Left lung (tissue), 14 donors: ENCODE measurements at places on chromosomes 12 and 14.

DNA sequence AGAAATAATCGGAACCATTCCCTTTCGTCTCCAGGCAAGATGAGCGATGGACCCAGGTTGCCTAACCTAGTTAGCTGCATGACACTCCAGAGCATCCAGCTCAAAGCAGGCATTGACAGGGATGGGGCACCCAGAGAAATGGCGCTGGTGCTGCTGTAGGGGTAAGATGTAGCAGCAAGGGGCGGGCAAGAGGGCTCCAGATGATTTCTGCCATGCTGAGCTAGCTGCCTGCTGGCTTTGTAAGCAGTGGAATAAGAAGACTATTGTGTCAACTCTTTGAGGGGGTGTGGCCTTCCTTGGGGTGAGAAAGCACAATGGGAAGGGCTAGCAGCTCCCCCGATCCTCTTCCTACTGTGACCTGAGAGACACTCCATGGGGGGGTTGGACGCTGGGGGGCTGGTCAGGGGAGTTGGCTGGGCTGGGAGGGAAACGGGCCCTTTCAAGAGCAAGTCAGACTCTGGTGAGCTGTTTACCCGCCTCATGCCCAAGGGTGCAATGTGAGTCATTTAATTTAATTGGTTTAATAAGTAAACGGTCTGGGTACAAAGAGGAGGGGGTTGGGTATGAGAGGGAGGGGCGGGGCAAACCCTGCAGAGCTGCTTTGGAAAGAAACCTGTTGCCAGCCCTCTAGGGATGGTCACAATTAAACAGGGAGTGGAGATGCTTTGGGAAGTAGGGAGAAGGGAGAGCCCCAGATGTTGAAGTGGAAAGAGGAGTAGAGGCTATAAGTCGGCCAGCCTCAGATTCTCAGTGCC, 50.5 kb downstream of the B4GALNT3 start:
- peak overlapping the region; percentile 31 for H3K27ac ChIP-seq
- no peak overlapping the region for H3K4me3 ChIP-seq
- H3K4me1 ChIP-seq, result no peaks in the 10 kb centered on the region
- H3K27me3 ChIP-seq, result no peaks in the 10 kb centered on the region
- DNase-seq, result peak; percentile 41
- no peaks in the 10 kb centered on the region for H3K36me3 ChIP-seq

DNA sequence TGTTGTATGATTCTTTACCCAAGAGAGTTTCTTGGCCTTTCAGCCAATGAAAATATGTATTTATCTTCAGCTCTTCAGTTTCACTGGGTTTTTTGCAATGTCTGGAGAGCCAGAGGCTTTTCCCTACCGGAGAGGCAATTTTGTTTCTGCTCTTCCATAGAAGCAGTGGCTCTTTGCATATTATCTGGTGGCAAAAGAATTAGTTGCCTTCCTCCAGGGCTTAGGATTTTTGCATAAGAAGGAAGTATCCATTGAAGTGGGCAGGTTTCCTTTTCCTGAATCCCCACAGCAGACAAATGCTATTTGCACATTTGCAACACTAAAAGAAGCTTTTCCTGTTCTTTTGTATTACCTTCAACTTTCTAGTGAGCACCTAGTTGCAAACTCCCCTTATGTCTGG, 75.2 kb downstream of the NTS start:
- no peaks in the 10 kb centered on the region for H3K27me3 ChIP-seq
- DNase-seq, result no peak
- no peak overlapping the region for H3K27ac ChIP-seq
- H3K36me3 ChIP-seq, result no peaks in the 10 kb centered on the region
- no peak overlapping the region for H3K4me3 ChIP-seq

DNA sequence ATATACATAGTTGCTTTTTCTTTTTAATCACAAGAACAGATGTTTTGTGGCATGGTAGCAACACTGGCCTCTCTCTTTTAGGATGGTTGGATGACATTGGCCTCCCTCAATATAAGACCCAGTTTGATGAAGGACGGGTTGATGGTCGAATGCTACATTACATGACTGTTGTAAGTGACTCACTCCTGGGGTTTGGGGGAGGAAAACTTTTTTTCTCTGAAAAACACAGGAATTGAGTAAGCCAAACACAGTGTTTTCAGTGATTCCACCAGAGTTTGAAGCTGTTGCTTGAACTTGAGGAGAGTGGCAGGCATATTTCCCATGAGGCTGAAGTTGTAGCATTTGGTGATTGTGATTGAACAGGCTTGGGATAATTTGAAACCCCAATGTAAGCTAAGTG, 13.7 kb upstream of the REP15 start:
- no peak overlapping the region for H3K27ac ChIP-seq
- H3K36me3 ChIP-seq, result no peaks in the 10 kb centered on the region
- no peak overlapping the region for H3K4me3 ChIP-seq
- no peak for DNase-seq

DNA sequence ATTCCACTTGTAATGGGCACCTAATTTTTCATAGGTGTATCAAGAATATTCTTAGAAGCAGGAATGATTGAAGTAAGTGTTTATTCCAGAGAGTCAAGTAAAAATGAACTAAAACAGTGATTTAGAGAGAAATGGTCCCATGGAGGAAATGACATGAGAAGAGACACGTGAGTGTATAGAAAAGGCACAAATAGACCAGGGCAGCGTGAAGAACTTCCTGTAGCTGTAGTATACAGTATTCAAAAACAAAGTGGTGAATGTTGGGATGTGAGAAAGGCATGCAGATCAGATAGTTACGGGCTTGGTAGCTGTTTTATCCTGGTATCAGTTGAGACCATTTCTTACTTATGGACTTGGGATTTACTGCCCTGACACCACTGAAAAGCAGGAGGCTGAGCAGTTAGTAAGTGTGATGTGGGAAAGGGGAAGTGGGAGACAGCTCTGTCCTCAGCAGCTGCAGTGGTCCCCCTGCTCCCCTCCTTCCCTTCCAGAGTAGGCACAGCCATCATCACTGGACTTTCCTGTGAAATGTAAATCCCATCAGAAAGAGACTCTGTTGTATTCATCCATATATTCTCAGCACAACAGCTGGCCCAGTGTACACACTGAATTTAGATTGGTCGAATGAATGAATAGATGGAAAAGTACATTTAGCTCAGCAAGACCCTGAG, 16.8 kb upstream of the TESPA1 start:
- H3K36me3 ChIP-seq, result no peaks in the 10 kb centered on the region
- no peak for DNase-seq
- no peaks in the 10 kb centered on the region for H3K4me1 ChIP-seq
- no peak overlapping the region for H3K27ac ChIP-seq
- no peaks in the 10 kb centered on the region for H3K27me3 ChIP-seq

GRCh38 chr12:104493496-104493895, 36.7 kb downstream of the CHST11 start:
- peak overlapping the region; percentile 39 for H3K27ac ChIP-seq
- H3K4me3 ChIP-seq, result no peak overlapping the region
- no peak for DNase-seq
- no peaks in the 10 kb centered on the region for H3K4me1 ChIP-seq
- no peaks in the 10 kb centered on the region for H3K27me3 ChIP-seq

- no peak for DNase-seq
- peak overlapping the region; percentile 81 for H3K4me3 ChIP-seq
- H3K27ac ChIP-seq, result no peak overlapping the region
- H3K4me1 ChIP-seq, result peaks cover 73% of the 10 kb centered on the region
These were observed 3.3 kb downstream of the FBXL14 start for GRCh38 chr12:1591034-1591433.

DNA sequence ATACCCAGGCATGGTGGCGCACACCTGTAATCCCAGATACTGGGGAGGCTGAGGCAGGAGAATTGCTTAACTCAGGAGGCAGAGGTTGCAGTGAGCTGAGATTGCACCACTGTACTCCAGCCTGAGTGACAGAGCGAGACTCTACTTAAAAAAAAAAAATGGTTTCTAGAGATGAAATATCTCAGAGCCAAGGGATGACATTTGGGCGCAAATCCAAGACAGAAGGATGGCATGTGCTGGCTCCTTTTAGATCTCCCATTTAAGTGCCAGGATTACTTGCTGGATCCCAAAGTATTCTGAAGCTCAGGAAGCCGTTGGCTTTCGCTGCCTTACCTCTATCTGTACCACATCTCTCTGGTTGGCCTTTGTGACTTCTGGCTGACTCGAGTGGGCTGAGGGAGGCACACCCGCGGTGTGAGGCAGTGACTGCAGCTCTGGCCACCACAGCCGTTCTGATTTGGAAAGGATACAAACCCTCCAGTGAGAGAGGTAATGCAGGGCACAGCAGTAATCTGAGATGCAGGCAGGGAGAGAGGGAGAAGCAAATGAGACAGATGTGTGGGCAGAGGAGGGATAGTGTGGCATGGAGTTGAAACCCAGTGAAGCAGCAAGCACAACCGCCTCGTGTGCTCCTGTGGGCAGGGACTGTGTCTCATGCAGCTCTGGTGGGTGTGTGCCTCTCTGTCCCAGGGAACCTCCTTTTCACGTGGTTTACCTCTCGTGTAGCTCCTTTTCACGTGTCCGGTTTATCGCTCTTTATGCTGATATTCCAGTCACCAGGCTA, 4.9 kb downstream of the B4GALNT3 start:
- H3K4me1 ChIP-seq, result peaks cover 12% of the 10 kb centered on the region
- DNase-seq, result no peak
- no peak overlapping the region for H3K4me3 ChIP-seq

GRCh38 chr14:72932893-72933292, 6.6 kb downstream of the DCAF4 start:
- no peak overlapping the region for H3K27ac ChIP-seq
- no peak overlapping the region for H3K4me3 ChIP-seq
- H3K36me3 ChIP-seq, result no peaks in the 10 kb centered on the region
- no peak for DNase-seq

DNA sequence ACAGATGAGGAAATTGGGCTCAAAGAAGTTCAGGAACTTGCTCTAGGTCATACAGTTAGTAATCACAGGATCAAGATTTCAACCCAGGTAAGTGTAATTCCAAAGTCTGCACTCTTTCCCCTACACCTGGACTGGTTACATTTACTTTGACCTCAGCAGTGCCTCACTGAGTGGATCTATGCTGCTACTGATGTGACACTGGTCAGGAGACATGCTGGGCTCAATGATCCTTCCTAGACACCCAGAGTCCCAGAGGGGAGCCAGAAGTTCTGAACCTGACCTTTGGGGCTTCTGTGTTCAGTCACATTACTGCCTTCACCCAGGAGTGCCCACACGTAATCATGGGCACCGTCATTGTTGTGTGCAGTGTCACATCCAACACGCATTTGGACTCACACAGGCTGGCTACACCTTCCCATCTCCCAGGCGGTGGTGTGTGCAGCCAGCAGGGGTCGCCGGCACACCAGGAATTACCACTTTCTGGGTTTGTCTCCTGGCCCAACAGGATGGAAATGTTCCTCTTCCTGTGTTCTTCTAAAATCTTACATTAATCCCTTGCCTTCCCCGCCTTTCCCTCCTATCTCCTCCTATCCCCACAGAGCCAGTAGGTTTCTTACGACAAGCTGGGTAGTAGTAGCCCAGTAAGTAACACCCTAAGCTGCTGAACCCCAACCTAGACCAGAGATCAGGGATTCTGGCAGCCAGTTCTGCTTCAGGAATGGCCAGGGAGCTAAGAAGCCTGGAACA, 25.6 kb downstream of the CALCOCO1 start:
- no peak overlapping the region for H3K4me3 ChIP-seq
- peak; percentile 80 for DNase-seq
- peaks cover 98% of the 10 kb centered on the region for H3K27me3 ChIP-seq
- H3K4me1 ChIP-seq, result peaks cover 4% of the 10 kb centered on the region

- H3K36me3 ChIP-seq, result no peaks in the 10 kb centered on the region
- no peak overlapping the region for H3K4me3 ChIP-seq
- no peak overlapping the region for H3K27ac ChIP-seq
- no peaks in the 10 kb centered on the region for H3K27me3 ChIP-seq
- no peak for DNase-seq
These were observed 7.6 kb upstream of the RAD51AP1 start for GRCh38 chr12:4530982-4531586.

- no peaks in the 10 kb centered on the region for H3K27me3 ChIP-seq
- H3K4me1 ChIP-seq, result no peaks in the 10 kb centered on the region
- H3K27ac ChIP-seq, result no peak overlapping the region
- H3K36me3 ChIP-seq, result no peaks in the 10 kb centered on the region
- DNase-seq, result no peak
These were observed 5.7 kb downstream of the SPIC start for GRCh38 chr12:101480849-101481248.

- peaks cover 10% of the 10 kb centered on the region for H3K4me1 ChIP-seq
- no peak for DNase-seq
- H3K4me3 ChIP-seq, result no peak overlapping the region
- no peaks in the 10 kb centered on the region for H3K27me3 ChIP-seq
These were observed 5.4 kb downstream of the ANKRD13A start for GRCh38 chr12:110004598-110004997.

- H3K4me3 ChIP-seq, result no peak overlapping the region
- peak overlapping the region; percentile 88 for H3K27ac ChIP-seq
- DNase-seq, result peak; percentile 60
- no peaks in the 10 kb centered on the region for H3K36me3 ChIP-seq
- no peaks in the 10 kb centered on the region for H3K27me3 ChIP-seq
- peaks cover 48% of the 10 kb centered on the region for H3K4me1 ChIP-seq
These were observed 211.5 kb downstream of the CHST11 start for GRCh38 chr12:104668274-104668718.

DNA sequence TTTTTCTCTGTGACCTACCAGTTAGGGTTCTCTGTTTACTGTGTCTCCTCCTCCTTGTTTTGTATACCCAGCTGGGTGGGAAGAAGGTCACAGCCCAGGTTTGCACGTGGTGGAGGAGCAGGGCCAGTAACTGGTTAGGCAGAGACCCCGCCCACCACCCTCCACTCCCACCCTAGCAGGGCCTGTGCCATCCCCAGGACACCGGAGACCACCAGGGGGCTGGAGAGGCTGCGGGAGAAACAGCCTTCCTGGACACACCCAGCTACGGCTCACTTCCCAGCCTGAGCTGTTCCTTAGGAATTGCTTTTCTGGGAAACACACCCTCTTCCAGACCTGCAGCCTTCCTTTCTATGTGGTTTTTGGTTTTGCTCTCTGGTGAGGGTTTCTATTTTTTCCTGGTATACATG, 21.1 kb downstream of the BDKRB2 start:
- no peaks in the 10 kb centered on the region for H3K36me3 ChIP-seq
- H3K27ac ChIP-seq, result no peak overlapping the region
- H3K4me3 ChIP-seq, result no peak overlapping the region

- H3K27me3 ChIP-seq, result no peaks in the 10 kb centered on the region
- peaks cover 5% of the 10 kb centered on the region for H3K4me1 ChIP-seq
- no peak overlapping the region for H3K27ac ChIP-seq
- DNase-seq, result no peak
These were observed 1.3 kb downstream of the RITA1 start for GRCh38 chr12:113186666-113187325.

GRCh38 chr12:29428633-29429032, 47.7 kb upstream of the ERGIC2 start:
- no peak for DNase-seq
- no peaks in the 10 kb centered on the region for H3K36me3 ChIP-seq
- no peaks in the 10 kb centered on the region for H3K27me3 ChIP-seq
- no peak overlapping the region for H3K4me3 ChIP-seq
- no peak overlapping the region for H3K27ac ChIP-seq
- H3K4me1 ChIP-seq, result no peaks in the 10 kb centered on the region

- peak overlapping the region; percentile 61 for H3K4me3 ChIP-seq
- peaks cover under 1% of the 10 kb centered on the region for H3K36me3 ChIP-seq
- H3K27ac ChIP-seq, result peak overlapping the region; percentile 39
These were observed 2.8 kb downstream of the RAPGEF3 start for GRCh38 chr12:47755655-47756562.

GRCh38 chr14:42013559-42013958, 406.9 kb downstream of the LRFN5 start:
- no peaks in the 10 kb centered on the region for H3K27me3 ChIP-seq
- H3K27ac ChIP-seq, result no peak overlapping the region
- no peak for DNase-seq
- H3K4me3 ChIP-seq, result no peak overlapping the region
- H3K4me1 ChIP-seq, result no peaks in the 10 kb centered on the region
- H3K36me3 ChIP-seq, result no peaks in the 10 kb centered on the region
